ENCODE measurements at places on chromosomes 4 and X.
A peak's percentile ranks its signal among the peaks of the same experiment; 100 is the strongest.

DNA sequence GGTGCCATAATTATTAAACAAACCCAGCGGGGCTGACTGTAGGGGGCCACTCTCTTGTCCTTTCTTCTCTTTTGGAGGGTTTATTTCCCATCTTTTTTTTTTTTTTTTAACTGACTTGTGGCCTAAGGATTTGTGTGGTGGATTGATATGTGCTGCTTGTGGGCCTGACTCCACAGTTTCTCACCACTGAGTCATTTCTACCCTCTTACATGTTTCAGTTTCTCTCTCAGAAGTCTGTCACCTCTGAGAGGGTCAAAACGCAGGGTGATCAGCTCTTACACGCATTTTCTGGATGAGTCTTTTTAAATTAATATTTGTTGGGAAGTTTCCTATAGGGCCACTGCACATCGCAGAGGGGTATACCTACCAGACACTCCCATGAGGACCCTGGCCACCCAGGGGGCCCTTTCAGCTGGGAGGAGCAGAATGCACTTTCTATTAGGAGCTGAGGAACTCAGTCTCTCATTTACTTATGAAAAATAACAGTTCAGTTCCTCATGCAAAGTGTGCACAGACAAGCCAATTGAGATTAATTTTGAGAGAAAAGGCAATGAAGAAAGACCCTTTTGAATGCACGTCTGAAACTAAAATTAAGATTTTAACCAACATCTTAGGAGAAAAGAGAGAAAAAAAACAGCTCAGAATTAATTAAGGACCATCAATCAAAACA lies 407.9 kb downstream of the TECRL start:
- DNase-seq = no peak

GRCh38 chr4:169164669-169165415 lies 105.9 kb downstream of the SH3RF1 start:
- no peak for DNase-seq

DNA sequence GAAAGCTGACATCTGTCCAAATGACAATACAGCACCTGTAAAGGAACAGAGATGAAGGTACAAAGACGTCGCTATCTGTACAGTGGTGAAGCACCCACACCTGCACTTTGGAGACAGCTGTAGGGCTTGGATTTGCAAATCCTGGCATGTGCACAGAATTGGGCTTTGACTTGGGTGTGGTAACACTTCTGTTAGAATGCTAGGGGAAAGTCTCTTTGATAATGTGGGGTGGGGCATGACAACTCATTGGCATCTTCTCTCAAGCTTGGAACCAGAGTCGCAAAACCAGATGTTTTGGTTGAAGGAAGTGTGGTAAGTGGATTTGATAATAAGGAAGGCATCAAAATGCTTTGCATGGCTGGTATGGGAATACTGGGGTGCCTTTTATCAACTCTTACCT lies 55.5 kb downstream of the VCX3B start:
- no peak for DNase-seq

GRCh38 chr4:155077452-155078229 lies 130.8 kb upstream of the NPY2R start:
- no peak for DNase-seq

GRCh38 chrX:46572340-46572936 lies 1.1 kb upstream of the CHST7 start:
- no peak for DNase-seq

DNA sequence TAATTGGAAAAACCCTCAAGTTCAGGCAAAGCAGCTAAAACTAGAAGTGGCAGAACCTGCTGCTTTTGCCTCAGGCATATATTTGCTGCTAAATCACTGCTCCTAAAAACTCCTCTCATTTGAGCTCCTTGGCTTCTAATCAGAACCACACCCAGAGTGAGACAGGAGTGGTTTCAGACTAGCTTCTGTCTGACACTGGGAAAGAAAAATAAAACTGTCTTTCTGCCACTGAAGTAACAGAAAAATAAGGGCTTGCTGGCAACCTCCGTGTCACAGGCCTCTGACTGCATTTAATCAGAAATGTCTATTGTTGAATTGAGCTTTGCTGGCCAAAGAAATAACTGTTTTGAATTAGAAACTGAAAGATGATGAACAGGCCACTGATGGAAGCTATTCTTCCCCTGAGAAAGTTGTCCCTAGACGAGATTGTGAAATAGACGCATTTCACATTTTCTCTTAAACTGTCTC lies 52.1 kb upstream of the RAP2C start:
- DNase-seq = peak; percentile 6

GRCh38 chr4:119008761-119009160 lies 120.1 kb downstream of the SYNPO2 start:
- DNase-seq = no peak

- DNase-seq = no peak
These were observed 34.9 kb downstream of the ELOVL6 start for GRCh38 chr4:110163327-110164069.

DNA sequence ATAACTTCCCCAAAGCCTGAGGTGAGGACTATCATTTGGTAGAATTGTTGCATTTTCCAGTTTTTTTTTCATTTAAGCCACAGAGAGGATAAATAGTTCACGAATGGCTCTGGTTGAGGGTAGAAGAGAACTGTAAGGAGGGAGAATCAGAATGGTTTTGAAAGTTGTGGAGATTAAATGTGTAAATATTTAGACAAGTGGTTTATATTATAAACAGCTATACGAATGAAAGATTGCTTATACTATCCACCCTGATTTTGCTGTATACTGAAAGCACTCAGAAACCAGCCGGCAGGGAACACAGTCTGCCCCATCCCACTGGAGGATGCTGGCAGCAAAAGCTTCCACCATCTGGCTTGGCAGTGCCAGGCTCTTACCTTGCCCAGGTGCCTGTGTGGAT lies 341.1 kb downstream of the RAPGEF2 start:
- no peak for DNase-seq

DNA sequence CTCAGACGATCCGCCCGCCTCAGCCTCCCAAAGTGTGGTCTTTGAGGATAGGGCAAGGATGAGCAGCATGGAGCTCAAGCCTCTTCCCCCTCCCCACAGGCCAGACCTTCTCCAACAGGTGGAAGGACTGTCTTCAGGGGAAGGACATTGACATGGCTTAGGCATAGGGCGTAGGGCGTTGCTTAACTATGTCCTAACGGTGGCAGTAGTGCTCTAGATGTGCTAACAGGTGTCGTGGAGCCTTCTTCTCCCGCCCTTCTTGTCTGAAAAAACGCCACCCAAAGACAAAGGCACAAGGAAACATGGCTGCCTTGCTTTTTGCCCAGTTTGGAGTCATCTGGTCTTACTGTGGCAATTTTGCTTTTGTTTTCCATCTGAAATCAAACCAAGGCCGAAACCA lies 219.8 kb downstream of the OR13H1 start:
- no peak for DNase-seq

DNA sequence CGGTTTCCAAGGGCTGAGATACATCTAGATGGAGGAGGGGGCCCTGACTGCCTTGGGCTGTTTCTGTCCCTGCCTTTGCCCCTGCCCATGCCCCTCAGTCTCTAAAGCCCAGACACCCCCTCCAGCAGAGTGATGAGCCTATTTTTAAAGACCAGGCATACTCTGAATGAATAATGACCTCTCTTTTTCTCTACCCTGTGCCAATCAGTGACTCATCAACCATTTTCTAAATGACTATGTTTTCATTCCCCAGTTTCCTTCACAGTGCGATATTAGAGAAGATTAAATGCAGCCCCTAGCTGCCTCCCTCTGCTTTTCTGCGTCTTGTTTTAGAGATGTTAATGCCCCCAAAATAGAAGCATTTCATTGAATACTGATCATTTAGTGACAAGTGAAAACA lies 15.5 kb upstream of the NHS start:
- DNase-seq = no peak

DNA sequence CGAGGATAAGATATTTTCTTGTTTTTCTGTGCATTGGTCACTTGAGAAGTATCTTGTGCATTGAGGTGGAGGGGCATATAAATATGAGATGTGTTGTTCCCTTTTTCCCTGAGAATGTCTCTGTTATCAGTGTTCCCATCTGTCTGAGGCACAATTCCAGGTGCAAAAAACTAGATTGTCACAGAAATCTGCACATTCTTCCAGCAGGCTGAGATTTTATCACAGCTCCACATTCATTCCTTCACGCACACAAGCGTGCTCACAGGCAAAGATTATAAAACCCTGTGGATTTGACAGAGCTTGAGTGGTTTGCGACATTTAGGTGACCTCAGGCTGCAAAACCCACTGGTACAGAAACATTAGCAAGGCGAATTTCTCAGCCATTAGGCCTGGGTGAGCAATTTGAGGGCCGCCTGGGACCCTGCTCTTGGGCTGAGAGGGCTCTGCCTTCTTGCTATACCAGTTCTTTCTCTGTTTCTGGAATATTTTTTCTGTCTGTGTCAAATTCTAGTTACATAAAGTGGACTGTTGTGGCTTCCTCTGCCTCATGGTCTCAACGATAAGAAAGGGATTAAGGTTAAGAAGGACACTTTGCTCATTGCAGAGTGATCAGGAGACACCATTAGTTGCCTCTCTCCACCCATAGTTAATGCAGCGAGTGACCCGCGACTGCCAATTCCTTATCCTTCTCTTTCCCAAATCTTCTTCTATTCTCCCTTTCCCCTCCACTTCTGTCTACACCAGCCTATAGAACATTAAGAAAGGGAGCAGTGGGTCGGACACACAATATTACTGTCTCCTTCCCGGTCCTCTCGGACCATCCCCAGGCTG lies 86.7 kb upstream of the C1QTNF7 start:
- DNase-seq = no peak

DNA sequence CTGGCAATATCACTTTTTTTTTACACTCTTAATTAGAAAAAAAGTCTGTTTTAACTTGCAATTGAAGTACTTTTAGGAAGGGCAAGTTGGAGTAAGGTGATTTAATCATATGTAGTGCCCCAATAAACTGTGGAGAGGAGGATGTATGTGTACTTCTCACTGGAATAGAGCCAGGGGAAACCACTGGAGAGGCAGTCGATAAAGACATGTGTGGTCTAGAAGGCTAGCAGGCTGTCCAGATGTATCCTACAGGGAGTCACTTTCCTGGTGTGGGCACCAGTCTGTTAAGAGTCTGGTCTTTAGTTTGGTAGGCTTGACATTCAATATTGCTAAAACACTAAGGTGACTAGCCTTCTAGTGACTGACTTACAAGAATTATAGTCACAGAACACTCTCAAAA lies 9.6 kb upstream of the SGMS2 start:
- DNase-seq = no peak

DNA sequence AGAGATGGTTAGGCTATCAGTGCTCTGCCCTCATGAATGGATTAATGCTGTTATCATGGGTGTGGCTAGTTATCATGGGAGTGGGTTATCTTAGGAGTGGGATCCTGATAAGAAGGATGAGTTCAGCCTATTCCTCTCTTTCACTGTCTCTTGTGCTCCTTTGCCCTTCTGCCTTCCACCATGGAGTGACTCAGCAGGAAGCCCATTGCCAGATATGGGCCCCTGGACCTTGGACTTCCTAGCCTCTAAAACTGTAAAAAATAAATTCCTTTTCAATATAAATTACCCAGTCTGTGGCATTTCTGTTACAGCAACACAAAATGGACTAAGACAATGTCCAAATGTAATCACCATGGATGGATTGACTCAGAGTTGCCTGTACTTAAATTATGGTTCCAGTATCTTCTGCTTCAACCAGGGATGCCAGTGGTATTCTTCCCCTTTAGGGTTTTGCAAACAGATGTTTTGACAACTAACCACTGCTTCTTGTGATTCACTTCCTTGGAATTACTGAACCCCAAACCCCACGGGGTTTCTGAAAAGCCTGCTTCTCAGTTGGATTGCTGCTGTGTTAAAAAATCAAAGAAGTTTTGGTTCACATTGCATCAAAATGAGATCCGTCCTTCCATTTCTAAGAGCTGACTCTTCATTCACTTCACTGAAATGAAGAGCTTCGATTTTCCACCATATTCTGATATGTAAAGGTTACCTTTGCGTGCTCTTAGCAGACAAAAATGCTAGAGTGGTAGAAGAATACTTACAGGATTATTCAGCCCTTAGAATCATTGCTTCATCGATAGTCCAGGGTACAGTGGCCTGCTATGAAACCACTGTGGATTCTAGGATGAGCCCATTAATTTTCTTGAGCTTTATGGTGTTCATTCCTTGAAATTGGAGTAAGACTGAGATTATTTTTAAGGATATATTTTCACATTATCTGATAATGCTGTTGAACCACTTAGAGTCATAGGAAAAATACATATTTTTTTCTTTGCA lies 107.7 kb downstream of the FRMPD4 start:
- DNase-seq = no peak

DNA sequence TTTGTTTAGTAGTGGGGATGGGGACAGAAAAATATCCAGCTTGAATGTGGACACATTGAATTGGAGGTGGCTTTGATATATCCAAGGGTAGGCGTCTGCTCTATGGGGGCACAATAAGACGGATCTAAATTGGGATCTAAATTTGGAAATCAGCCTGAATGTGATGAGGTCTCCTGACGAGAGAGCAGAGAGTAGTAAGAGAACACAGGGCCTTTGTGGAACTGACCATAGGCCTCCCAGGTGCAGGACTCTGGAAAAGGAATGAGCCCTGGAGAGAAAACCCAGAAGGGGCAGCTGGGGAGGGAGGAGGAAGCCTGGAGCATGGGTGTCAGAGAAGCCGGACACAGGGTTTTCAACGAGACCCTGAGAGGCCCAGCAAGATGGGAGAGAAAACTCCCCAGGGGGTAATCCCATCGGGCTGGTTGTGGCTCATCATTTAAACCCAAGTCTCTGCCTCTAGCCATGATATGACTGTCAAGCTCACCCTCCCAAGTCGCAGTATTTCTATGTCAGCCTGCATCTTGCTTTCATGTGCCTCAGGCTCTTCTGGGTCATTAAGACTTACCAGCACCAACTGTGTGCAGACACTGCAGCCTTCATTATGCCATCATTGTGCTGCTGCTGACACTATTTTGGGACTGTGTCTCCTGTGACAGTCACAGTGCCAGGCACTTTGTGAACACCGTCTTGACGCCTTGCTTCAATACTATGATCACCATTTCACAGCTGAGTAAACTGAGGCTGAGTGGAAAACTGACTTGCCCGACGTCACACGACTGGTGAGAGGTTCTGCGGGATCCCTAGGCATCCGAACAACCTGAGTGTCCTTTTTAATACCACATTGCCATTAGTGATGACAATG lies 57.1 kb downstream of the ANAPC4 start:
- DNase-seq = no peak

GRCh38 chr4:41359422-41359775 lies 102.7 kb downstream of the UCHL1 start:
- DNase-seq = no peak

DNA sequence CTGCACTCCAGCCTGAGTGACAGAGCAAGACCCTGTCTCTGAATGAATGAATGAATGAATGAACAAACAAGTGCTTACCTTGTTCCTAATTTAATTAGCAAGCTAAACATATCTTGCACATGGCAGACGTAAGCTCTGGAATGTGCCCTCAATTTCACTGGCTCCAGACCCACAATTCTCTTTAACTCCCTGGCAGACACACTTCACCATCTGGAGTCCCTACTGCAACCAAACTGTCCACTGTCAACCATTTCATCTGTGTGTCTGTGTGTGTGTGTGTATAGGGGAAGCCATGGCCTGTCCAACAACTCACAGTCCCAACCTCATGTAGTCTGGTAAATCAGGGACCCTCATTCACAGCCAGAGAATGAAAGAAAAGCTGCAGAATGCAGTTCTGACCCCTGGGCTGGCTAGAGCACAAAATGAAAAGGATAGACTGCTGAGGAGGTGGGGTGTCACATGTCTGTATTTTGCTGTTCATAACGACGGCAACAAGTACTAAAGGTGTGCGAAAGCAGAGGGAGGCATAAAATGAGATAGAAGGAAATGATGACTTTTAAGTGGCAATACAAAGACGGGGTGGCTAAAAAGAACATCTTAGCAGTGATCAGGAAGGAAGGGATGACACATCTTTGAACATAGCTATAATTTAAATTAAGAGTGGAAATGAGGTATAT lies 114.1 kb downstream of the TSPAN5 start:
- DNase-seq = no peak

All from SK-N-MC (cell line).